ENCODE measurements at places on chromosomes 2 and 18.
A peak's percentile ranks its signal among the peaks of the same experiment; 100 is the strongest.

GRCh38 chr2:197035002-197035401, 108.5 kb upstream of the PGAP1 start:
- DNase-seq, result no peak

DNA sequence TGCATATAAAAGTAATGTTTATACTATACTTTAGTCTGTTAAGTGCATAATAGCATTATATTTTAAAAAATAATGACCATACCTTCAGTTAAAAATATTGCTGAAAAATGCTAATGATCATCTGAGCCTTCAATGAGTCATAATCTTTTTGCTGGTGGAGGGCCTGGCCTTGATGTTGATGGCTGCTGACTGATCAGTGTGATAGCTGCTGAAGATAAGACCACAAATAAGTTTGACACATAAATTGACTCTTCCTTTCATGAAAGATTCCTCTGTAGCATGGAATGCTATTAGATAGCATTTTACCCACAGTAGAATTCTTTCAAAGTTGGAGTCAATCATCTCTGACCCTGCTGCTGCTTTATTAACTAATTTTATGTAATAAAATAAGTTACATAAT, 128.4 kb upstream of the CCDC85A start:
- DNase-seq, result no peak

- no peak for DNase-seq
These were observed 75.2 kb downstream of the COBLL1 start for GRCh38 chr2:164766216-164766953.

- no peak for DNase-seq
These were observed 64.2 kb upstream of the THOC1 start for GRCh38 chr18:332007-332406.

GRCh38 chr2:33014268-33014667, 67.5 kb downstream of the LTBP1 start:
- no peak for DNase-seq

GRCh38 chr2:205948883-205949282, 137.1 kb downstream of the INO80D start:
- DNase-seq, result no peak

- no peak for DNase-seq
These were observed 1.2 kb downstream of the DAW1 start for GRCh38 chr2:227872676-227873075.

GRCh38 chr2:20745924-20746555, 76.9 kb downstream of the LDAH start:
- DNase-seq, result peak; percentile 38

DNA sequence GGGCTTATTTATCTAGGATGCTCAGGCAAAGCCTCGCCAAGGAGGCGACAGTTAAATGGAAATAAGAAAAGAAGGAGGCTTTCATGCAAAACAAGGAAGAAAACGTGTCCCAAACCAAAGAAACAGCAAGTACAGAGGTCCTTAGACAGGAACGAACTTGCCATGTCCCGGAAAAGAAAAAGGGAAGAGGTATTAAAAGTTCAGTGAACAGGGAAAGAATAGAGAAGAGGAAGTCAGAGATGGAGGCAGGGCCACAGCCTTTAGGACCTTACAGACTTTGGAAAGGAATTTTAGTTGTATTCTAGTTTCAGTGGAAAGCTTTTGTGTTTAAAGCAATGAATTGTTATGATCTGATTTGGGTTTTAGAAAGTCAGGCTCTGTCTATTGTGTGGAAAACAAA, 22.1 kb downstream of the IKZF2 start:
- no peak for DNase-seq

DNA sequence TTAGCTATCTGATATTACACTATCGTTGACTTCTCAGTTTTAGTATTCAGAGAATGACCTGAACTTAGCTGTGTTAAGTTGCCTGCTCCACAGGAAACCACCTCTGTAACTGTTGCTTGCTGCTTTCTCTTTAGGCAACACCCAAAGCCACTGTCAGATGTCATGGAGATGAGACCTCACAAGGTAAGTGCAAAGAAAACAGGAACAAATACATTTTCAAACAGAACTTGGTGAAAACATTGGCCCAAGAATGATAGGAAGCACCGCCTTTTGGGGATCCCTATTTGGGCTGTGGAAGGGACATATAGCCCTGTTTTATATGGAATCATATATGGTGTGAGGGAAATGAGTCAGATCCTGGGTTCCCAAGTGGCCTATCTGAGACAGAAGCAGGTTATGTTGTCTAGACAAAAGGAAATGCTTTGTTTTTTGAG, 143.4 kb downstream of the UBE2E3 start:
- no peak for DNase-seq

GRCh38 chr18:23204589-23205235, 69.4 kb downstream of the CABLES1 start:
- no peak for DNase-seq

DNA sequence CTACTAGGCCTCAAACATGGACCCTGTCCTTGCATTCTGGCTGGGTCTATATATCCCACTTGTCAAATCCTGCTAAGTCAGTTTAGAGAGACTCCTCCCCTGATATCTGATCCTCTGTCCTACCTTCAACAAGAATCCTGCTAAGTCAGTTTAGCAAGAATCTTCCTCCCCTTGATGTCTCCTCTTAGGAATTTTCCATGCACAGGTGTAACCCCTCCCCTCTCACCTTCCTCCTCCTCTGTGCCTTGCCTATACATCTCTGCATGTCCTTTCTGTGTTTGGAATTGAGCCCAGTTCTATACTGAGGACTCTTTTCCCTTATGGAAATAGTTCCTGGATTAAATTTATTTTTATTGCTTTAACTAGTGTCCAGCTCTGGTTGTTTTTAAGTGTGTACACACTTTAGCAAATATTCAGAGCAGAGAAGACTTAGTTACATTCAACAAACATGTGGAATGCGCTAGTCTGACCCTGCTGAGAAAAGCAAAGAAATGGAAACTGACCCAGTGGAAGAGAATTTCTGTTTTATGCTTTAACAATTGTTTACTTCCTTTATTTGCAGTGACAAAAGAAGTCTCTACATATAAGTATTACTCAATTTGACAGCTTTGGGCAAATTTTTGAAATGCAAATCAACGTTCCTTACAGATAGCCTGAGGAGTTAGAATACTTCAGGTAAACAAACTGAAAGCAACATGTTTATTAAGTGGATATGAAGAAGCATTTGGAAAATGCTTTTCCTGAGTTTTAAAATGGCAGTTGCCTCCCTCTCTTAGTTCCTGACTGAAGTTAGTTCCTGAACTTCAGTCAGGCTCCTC, 80.6 kb downstream of the RIT2 start:
- DNase-seq, result no peak

- DNase-seq, result no peak
These were observed 109.8 kb upstream of the LMAN1 start for GRCh38 chr18:59468821-59469220.

GRCh38 chr2:51638811-51639210, 606.9 kb upstream of the NRXN1 start:
- no peak for DNase-seq

DNA sequence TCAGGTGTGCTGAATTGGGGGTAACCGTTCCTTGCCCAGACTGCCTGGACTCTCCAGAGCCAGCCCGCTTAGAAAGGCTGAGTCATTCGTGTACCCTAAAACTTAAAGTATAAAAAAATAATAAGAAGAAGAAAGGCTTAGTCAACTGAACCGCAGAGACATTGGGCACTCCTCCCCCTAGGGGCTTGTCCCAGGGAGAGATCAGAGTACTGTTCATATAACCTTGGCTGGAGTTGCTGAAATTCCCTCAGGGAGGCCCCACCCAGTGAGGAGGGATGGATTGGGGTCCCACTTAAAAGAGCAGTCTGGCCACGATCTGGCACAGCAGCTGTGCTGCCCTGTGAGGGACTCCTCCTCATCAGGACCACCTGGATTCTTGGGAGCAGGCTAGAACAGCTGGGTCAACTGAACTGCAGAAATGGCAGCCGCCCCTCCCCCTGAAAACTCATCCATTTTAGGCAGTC, 37.2 kb downstream of the ANKRD12 start:
- DNase-seq, result no peak

DNA sequence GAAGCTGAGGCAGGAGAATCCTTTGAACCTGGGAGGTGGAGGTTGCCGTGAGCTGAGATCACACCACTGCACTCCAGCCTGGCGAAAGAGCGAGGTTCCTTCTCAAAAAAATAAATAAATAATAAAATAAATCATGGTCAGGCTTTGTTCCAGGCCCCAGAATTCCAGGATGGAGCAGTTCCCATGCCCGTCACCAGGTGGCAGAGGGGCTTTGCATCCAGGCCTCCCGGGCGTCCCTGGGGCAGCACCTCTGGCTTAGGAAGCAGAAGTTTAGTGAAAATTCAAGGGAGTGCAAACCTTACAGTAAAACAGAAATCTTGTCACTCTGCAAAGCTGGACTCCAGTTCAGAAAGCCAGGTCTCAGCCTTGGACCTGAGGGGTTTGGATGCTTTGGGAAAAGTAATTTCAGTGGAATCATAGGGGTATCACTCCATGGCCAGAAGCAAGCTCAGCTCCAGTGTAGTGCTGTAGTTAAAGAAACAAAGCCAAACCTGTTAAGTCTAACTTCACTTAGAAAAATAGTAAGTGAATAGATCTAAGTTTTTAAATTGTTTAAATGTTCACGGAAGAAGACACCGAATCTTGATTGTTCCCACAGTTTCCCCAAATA, 512.7 kb downstream of the CMPK2 start:
- peak; percentile 23 for DNase-seq

DNA sequence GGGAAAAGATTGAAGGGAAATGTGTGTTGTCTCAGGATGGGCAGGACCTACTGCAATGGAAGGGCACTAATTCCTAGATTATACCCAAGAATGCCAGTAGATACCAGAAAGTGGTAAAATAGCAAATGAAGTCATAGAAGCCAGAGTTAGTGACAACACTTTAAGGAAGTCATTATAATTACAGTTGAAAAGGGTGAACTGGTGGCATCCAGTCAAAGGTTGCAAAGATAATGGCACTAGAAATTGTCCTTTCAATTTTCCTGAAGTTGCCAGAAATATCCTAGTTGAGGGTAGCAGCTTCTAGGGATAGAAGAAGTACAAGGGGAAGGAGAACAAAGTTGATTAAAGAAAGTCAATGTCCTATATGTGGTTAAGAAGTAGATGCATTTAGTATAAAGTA, 68.8 kb upstream of the GLS start:
- DNase-seq, result no peak

- peak; percentile 38 for DNase-seq
These were observed 1.3 kb downstream of the TANC1 start for GRCh38 chr2:158969715-158970240.

- DNase-seq, result no peak
These were observed 244.3 kb downstream of the METTL4 start for GRCh38 chr18:2326999-2327398.

GRCh38 chr2:201250741-201251140, 9.6 kb upstream of the CASP8 start:
- no peak for DNase-seq

DNA sequence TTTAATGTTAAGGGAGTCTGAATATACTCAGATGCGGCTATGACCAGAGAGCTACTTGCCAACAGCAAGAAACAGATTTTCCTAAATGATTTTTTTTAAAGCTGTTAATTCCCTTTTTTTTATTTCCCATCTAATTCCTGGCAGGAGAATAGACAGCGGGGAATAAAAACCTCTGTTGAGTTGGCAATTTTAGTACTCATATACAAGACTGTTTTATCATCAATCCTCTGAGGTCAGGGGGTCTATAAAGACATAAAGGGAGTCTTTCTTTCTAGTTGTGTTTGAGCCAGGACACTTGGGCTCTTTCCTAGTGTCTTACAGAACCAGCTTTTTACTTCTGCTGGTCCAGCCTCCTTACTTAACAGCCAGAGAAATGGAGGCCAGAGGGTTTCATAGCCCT, 29.4 kb downstream of the MAIP1 start:
- DNase-seq, result peak; percentile 62

GRCh38 chr2:27162151-27163121, 13.6 kb downstream of the TCF23 start:
- no peak for DNase-seq

GRCh38 chr2:188333751-188334524, 42.3 kb downstream of the GULP1 start:
- DNase-seq, result no peak

GRCh38 chr18:13562494-13563029, 163.8 kb downstream of the FAM210A start:
- no peak for DNase-seq

- no peak for DNase-seq
These were observed 208.1 kb downstream of the NCKAP5 start for GRCh38 chr2:133360190-133360589.

GRCh38 chr18:25229920-25230319, 122.0 kb downstream of the ZNF521 start:
- DNase-seq, result no peak

DNA sequence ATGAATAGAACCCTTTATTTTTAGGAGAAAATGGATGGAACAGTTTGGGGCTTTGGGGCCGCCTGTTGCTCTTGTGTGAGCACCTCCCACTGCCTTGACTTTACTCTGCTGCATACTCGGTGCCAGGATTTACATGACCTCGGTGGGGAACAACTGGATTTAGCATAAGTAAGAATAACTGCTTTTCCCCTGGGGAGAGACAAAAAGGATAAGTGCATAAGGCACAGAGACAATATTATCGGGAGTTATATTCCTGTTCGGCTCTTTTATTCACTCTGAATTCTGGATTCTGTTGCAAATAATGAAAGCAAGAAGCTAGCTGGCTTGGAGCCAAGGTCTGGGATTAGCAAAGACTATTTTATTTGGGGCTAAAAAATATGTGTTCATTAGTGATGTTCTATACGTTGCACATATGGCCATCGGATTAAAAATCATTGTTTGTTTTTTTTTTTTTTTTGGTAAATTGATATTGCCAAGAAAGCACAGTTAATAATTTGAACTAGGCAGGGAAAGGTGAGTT, 69.8 kb downstream of the CYBRD1 start:
- DNase-seq, result no peak

Measured in renal pelvis (tissue), 12 donors.